Left lung (tissue), 14 donors: ENCODE measurements at places on chromosomes 7 and 10.

DNA sequence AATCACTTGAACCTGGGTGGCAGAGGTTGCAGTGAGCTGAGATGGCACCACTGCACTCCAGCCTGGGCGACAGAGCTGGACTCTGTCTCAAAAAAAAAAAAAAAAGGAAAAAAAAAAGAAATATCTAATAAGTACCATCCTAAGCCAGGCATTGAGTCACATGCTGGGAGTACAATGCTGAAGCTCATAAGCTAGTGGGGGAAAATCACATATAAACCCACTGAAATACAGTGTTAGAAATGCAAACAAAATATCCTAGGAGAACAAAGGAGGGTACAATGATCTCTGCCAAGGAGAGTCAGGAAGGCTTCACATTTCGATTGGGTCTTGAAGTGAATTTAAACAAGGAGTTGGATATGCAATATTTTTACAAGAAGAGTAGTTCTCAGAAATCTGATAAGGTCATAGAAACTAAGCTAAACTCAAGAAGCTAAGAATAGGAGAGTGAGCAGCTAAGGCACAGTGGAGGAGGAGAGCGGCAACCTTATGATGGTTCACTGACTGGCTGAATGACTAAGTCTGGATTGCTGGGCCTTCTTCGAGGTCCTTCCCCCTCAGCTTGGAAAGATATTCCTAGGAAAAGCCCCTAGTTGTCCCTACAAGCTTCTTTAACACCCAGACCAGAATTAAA, 115.5 kb downstream of the PHTF2 start:
- DNase-seq = no peak

DNA sequence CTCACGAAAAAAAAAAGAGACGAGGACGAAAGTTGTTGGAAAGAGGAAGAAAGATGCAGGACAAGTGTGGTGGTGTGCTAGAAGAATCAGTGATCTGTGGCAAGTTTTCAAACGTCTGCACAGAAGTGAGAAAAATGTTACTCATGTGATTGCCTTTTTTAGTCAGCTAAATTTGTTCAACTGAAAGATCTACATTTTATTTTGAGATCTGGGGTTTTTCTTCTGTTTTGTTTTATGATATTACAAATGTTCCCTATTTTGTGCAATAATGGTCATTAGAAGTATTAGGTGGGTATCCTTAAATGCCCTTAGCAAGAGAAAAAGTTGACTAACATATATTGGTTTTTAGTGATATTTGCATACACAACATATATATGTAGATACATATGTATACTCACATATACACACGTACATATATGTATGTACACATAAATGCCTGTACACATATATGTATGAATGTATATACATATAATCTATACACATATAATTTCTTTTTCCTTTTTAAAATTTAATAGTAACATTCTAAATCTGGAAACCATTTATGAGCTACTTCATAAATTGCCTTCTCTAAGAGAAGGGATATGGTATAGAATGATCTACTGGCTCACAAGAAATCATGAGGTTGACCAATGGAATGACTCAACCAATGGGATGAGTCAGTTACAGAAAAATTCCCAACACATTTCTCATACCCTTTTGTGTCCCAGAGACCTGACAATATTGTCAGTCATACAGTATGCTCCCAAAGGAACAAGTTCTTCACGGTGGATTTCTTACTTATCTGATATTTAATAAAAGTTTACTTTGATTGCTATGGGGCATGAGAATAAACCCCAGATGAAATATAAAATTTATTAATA, 38.4 kb downstream of the SLC39A12 start:
- DNase-seq = no peak

DNA sequence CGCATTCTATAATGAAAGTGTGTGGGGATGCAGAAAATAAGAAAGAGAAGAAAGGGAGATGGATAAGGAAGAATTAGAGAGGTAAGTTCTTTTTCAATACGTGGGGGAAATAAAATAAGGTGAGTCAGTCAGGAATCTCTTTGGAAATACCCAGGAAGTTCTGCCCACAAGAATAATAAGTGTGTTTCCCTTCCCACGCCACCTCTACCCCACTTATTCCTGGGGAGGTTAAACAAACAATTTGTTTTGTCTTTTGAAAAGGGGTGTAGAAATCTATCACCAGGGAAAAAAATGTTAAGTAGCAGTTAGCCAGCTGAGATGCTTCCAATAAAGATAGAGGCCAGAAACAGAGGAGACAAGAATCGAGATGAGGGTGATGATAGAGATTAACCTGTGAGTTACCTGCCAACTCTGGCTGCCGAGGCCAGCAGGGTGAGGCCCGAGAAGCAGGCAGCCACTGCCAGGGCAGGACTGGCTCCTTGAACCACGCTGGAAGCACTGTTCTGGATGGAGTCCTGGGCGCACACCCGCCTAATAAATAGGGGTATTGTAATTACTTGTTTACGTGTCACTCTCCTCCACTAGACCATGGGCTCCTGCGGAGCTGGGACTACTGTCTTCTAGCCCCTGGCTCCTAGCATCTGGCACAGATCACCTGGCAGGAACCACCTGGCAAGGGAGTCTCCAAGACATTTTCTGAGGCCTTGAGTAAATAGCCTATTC, 191.3 kb downstream of the FGFR2 start:
- no peak for DNase-seq

GRCh38 chr7:111650456-111650999, 88.2 kb upstream of the IMMP2L start:
- no peak for DNase-seq

- no peak for DNase-seq
These were observed 189.4 kb upstream of the AHR start for GRCh38 chr7:17109020-17109419.
